ENCODE measurements at places on chromosomes 16 and 17.

DNA sequence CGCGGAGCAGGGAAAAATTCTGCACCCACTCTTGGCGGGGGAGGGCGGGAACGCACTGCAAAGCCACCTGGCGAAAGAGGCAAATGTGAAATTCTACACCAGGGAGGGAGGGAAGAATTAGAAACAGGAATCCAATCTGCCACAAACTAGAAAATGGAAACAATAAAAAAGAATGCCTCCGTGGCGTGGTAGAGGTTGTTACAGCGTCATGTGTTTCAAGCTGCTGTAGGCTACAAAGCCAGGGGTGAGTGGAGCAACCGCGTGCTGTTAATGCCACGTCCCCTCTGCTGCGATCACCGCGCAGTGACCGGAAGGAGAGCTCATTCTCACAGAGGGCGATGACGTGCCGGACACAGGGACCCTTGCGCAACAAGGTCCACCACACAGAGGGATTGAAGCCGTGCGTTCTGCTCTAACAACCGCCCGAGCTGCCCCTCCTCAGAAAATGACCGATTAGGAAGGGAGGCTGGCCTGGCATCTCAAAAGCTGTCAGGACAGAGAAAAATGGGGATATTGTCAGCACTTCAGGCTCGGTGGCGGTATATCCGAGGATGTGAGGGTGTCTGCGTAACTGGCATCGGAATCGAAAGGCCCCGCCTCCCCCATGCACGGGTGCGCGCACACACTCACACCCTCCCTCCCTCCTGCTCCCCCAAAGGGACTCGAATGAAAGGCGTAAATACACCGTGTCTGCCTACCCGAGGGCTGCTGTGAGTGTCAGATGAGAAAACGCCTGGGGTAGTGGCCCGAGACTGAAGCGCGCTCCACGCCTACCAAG is 70.8 kb upstream of the TNRC6C start:
- peak; percentile 67 for DNase-seq

GRCh38 chr17:72334205-72334604 is 213.4 kb downstream of the SOX9 start:
- DNase-seq, result no peak

- no peak for DNase-seq
These were observed 4.7 kb upstream of the KDM8 start for GRCh38 chr16:27198451-27199234.

DNA sequence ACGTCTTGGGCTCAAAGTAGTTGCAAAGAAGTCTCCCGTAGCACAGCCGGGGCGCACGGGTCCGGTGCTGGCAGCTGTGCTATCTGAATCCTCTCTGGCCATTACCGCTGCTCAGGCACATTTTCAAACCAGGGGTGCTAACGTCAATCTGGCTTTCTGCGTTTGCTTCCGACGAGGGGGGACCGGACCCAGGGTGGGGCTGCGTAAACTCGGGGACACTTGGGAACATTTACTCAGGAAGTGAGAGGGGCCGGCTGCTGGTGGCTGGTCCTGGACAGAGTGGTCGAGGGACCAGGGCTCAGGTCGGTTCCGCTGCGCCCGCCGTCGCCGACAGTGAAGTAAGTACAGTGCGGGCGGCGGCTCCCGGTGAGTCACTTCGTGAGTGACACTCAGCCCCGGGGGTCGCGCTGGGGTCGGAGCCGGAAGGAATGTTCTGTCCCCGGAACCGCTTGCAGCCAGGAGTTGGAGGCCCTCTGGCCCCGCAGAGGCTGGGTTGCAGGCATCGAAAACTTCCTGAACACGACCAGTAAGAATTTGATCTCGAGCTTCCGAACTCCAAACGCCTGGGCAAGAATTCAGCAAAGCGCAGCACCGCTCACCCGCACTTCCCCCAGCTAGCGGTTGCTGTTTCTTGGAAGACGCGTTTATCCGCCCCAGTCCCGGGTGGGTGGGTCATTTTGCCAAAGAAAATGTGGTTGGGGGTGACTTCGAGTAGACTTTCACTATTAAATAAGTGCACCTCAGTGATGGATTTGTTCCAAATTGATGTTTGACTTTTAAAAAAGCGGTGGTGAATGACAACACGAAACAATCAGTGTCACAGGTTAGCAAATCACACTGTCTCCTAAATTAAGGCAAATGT is 1.4 kb upstream of the HS3ST3B1 start:
- no peak for DNase-seq

GRCh38 chr16:23318639-23319038 is 16.5 kb downstream of the SCNN1B start:
- DNase-seq, result peak; percentile 26

DNA sequence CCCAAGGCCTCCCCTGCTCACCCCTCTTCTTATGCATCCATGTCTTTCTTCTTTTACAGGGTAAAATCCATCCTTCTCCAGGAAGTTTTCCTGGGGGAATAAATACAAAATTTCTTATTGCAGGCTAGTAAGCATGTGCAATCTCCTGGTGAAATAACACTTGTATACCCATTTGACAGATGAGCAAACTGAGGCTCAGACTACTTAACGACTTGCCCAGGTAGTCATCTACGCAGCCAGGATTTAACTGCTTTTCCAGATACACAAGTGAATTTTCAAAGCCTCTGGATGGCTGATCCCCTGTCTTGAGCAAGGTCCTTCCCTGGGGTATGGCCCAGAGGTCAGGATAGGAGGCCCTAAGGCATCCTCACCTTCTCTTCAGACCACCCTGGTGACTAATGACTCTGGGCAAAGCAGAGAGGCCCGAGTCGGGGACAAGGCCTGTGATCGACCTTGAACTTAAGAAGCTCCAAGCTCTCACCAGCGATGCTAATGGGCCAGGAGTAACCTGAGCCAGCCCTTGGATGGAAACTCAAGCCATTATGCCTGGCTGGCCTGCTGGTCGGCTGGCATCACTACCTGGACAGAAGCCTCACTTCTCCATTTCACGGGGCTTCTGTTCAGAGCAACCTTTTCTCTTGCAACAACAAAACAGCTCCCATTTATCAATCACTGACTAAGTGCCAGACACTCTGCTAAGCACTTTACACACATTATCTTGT is 33.1 kb downstream of the ZNF423 start:
- no peak for DNase-seq

GRCh38 chr16:85124636-85125346 is 12.5 kb upstream of the CIBAR2 start:
- DNase-seq, result no peak

DNA sequence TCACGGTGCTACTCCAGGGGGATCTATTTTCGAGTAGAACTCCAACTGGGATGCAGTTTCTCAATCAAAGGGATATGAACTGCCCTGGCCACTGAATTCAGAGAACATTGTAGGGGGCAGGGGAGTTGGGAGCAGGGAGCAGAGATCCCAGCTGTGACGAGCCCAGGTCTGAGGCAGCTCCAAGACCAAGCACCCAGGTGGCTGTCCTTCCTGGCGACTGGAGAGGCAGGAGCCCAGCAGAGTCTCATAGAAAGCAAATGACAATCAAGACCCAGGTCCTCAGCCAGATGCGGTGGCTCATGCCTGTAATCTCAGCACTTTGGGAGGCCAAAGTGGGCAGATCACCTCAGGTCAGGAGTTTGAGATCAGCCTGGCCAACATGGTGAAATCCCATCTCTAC is 60.1 kb downstream of the TK2 start:
- DNase-seq, result no peak

DNA sequence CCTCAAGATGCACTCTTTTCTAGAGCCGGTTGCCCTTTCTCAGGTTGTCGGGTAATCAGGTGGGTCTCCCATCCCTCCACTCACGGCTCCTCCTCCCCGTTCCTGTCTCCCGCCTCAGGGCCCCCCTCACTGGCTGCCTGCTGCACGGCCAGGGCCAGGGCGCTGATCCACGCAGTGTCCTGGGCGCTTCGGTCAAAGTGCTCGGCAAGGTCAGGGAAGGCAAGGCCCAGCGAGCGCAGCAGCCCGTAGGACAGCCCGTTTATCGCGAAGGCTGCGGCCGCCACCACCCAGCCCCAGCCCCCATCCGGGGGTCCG is 753 bp downstream of the SLC16A11 start:
- no peak for DNase-seq

GRCh38 chr16:57647136-57647875 is 18.9 kb downstream of the ADGRG1 start:
- DNase-seq, result no peak

- no peak for DNase-seq
These were observed 36.5 kb downstream of the CACNG1 start for GRCh38 chr17:67080804-67081203.

- no peak for DNase-seq
These were observed 622 bp downstream of the TOM1L2 start for GRCh38 chr17:17971431-17972125.

DNA sequence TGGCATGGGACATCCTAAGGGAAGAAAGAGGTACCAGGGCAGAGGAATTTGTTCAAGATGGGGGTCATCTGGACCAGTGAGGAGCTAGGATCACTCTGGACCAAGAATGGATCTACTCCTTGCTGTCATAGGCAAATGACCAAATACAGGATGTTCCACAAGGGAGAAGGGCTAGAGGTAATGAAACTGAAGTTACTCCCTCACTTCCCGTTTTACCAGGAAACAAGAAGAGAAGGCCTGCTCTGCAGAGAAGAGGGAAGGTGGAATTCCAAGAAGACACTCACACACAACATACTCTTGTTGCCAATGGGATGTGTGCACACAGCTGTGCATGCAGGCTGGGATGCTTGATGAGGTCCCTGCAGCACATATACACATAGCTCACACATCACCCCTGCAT is 38.6 kb downstream of the NEUROD2 start:
- DNase-seq, result no peak

GRCh38 chr17:58532555-58532951 is 18.1 kb upstream of the MTMR4 start:
- DNase-seq, result no peak

DNA sequence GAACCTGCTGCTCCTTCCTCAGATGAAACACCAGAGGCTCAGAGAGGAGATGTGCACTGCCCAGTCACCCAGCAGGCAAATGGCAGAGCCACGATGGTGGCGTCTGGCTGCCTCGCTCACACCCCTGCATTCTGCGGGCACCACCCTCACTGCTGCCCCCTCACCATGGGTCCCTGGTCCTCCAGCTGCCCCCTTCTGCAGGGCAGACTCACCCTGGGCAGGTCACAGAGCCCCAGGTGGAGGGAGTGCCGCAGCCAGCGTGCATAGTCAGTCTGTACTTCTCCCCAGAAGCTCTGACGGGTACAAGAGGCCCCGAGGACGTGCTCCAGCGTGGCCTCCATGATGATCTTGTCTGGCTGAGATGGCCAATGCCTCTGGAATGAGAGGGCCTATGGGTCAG is 52.9 kb downstream of the RMI2 start:
- DNase-seq, result no peak

GRCh38 chr16:85527042-85527766 is 85.9 kb upstream of the GSE1 start:
- no peak for DNase-seq

DNA sequence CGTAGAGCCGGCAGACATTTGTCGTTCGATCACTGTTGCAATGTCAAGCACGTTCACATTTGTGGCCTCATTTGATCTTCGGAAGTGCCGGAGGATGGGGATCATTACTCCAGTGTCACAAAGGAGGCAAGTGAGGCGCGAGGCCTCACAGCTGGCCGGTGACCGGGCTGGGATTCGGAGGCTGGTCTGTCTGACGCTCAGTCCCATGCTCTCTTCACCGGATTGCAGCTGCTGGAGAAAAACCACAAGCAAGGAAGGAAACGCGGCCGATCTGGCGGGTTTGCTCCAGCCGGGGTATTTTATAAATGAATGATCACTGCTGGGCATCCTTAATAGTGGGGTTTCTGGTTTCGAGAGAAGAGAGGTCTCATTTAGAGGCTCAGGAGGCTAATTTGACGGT is 127.8 kb downstream of the OR1D5 start:
- no peak for DNase-seq

DNA sequence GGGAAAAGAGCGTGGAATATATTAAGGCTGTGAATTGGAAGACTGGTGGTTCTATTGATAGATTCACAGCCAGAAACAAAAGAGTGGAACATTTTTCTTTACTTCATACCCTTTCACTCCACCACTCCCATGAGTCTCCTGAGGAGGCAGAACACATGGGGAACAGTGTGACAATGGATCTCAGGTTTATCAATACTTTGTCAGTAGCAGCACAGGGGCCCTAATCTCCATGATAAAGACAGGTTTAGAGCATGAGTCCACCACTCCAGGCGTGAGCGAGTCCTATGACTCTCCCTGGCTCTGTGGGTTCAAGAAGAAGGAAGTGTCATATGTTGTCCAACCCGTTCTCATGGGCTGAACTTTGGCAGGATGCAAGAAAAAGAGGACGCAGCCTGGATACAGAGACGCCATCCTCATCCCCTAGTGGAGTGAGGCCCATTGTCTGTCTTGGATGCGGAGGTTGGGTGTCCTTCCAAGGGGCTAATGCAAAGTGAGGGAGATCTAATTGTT is 361.2 kb downstream of the TMEM114 start:
- no peak for DNase-seq

- no peak for DNase-seq
These were observed 33.0 kb upstream of the ZNF750 start for GRCh38 chr17:82872591-82873520.

GRCh38 chr16:11610121-11610505 is 23.4 kb upstream of the LITAF start:
- DNase-seq, result no peak

DNA sequence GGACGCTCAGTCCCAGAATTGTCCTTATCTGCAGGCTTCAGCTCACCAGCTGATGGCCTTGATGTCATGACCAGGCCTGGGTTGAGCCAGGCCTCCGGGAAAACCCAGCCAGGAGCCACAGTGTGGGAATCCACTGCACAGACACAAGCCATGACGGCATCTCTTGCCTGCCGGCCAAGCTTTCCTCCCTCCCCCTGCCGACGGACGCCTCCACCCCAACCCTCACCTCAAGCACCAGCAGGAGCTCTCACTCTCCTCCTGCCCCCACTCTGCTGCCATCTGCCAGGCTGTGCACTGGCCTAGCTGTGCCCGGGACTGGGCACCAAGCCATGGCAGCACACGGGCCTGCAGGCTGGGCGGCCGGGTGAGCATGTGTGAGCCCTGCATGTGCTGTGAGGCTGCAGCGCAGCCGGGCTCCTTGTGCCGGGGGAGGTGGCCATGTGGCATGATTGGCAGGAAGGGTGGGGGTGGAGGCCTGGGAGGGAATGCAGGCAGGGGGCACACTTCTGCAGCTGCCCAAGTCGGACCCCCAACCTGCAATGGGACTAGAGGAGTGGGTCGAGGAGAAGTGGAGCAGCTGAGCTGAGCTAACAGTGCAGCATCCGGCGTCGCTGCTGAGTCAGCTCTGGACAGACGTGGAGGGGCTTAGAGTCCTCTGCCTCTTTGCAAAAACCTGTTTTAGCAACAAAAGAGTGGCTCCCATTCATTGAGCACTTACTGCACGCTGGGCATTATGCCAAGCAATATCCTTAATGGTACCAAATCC is 268.5 kb downstream of the CBLN1 start:
- DNase-seq, result no peak

GRCh38 chr16:10171221-10171620 is 11.0 kb downstream of the GRIN2A start:
- no peak for DNase-seq

GRCh38 chr17:35920229-35920628 is 10.3 kb downstream of the RDM1 start:
- DNase-seq, result no peak
